ENCODE measurements at places on chromosomes 6 and 20.

DNA sequence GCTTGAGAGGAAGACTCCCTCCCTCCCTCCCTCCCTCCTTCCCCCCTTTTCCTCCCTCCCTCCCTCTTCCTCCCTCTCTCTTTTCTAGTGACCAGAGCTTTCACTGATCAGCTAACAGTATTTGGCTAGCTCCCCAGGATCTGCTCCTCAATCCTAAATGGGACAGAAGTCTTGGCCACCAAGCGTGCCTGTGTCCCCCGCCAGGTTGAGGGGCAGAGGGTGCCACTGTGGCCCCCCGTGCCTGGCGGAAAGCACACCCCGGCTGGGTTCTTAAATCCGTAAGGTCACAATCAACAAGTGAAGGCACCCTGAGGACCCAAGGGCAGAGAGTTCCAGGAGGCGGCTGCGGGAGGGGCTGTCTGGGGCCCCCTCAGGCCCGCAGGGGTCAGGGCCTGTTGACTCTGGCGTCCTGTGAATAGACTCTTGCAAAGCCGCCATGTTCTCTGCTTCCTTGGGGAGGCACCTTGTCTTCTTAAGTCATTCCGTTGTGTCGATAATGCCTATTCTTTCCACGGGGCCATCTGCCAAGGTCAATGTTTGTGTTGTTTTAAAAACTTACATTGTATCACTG lies 38.9 kb upstream of the STX16 start:
- DNase-seq: no peak

DNA sequence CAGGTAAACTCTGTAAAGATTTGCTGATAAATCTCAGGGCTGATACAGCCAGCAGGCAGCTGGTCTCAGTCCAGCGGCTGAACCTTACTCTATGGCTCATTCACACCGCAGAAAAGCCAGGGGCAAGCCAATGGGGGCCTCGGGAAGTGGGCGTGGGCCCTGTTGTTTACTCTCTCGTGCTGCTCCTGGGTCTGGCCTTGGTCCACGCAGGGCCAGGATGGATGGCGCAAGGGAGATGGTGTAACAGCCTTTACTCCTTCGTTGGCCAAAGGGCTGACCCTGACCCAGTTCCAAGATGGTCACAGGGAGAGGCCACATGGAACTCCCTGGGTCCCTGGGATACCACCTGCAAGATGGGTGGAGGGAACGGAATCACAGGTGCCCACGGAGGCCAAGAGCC lies 16.2 kb downstream of the KCNK17 start:
- DNase-seq: no peak

- DNase-seq: peak; percentile 26
These were observed 88.4 kb downstream of the HACE1 start for GRCh38 chr6:104771258-104771832.

GRCh38 chr6:96420294-96420693 lies 101.3 kb upstream of the UFL1 start:
- DNase-seq: no peak

DNA sequence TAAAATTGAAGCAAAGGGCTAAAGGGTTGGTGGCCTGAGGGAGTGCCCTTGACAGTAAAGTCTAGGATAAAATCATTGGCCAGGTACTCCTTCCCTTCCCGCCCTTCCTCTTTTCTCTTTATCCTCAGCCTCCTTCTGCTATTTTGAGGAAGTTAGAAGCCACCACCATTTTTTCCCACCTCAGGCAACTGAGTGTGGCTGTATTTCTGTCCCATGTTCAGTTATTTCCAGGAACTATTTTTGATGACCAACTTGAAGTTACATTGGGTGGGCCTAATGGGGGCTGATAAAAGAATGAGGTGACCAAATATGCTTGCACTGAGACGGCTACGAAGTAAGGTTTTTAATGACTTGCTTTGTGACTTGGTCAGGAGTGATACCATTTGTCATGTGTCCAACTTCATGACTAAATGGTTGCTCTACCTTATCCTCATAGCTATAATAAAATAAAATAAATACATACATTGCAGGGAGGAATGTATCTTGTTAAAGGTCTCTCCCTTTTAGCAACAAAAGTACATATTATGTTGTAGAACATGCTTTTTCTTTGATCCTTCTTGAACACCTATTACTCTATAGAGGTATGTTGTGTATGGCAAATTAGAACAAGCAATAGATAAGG lies 12.0 kb downstream of the PTPN1 start:
- no peak for DNase-seq

- no peak for DNase-seq
These were observed 46.6 kb downstream of the HCRTR2 start for GRCh38 chr6:55220961-55221360.

- no peak for DNase-seq
These were observed 154.0 kb downstream of the ZDHHC14 start for GRCh38 chr6:157534977-157535339.

DNA sequence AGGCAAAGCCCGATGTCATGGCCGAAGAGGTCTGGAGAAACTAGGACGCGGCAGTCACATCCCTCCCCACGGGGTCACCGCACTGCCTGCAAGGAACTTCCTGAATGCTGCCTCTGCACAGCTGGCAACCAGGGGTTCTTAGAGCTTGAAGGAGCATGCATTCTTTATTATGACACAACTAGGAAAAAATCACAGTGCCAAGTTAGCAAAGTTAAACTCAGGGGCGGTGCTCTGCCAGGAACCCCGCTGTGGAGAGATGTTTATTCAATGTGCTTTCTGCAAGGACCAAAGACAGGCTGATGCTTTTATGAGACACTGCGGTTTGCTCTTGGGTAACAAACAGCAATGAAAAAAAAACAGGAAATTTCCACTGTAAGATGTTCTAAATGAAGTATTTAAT lies 287.3 kb upstream of the FOXQ1 start:
- no peak for DNase-seq

GRCh38 chr20:910870-911770 lies 5.0 kb downstream of the ANGPT4 start:
- no peak for DNase-seq

GRCh38 chr20:52410182-52410647 lies 218.6 kb upstream of the ZFP64 start:
- peak; percentile 33 for DNase-seq

- no peak for DNase-seq
These were observed 18.0 kb upstream of the SIM1 start for GRCh38 chr6:100482698-100483097.

DNA sequence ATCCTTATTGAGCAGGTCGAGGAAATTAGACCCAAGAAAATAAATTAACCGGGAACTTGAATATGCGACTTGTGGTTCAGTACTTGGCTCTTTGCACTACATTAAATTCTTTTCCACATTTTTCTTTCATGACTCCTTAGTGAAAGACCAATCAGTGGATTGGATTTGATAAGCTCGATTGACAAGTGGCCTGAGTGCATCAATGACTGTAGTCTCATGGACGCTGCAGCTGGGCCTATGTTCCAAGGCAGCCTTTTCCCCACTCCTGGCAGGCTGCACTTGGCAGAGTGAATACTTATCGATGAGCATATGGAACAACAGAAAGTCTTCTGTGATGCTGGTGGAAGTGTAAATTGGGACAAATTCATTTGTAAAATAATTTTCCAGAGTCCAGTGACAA lies 210.8 kb upstream of the EXOC2 start:
- no peak for DNase-seq
